ENCODE measurements at places on chromosomes 3 and 15.

- DNase-seq = no peak
Measured at GRCh38 chr3:72082776-72083462, 298.0 kb upstream of the PROK2 start.

DNA sequence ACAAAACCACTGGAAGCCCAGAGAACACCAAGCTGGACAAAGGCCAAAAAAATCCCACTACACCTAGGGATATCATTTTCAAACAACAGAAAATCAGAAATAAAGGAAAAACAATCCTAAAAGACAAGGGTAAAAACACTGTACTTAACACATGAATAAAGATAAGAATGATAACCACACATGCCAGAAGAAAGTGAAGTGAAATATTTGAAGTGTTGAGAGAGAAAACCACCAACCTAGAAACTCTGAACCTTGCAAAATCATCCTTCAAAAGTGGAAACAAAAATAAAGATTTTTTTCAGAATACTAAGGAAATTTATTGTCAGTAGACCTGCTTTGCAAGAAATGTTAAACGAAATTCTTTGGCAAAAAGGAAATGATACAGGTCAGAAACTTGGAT, 45.1 kb downstream of the KPNA1 start:
- no peak for DNase-seq

DNA sequence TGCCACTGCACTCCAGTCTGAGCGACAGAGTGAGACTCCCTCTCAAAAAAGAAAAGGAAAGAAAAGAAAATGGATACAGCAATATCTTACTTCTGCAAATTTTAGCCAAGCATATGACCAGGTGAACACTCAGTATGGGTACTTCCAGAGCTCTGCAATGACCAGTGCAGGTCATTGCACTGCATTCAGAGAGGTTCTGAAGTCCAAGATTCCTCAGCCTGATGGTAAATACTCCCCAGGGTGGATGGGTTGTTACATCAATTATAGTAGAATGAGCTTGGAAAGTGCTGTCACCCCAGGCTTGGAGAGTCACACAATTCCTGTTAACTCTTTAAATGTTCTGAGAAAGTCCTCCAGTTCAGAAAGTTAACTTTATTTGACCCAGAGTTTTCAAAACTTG, 103.7 kb downstream of the RPLP1 start:
- no peak for DNase-seq

DNA sequence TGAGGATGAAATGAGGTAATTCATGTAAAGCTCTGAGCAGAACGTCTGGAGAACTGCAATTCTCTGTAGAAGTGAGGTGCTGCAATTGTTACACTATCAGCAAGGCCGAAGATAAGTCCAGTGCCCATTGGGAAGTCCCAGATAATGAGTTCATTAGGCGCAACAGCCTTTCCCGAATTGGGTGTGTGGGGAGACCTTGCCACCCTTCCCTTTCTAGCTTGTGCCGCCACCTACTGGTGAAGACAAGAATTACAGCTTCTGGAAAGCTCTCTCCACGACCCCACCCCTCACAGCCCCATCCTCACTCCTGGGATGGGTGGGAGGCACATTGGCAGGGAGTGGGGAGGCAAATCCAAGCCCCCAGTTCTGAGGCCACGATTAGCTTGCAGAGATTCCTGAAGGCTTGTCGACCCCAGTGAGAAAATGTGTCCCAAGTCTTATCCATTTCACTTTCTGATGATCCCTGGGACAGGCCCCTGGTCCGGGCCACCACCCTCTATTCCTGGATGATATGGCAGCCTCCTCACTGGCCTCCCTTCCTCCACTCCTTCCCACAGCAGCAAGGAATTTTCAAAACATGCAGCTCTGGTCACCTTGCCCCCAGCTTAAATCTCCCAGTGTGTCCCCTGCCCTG, 36.4 kb downstream of the FAM3D start:
- DNase-seq = peak; percentile 38

DNA sequence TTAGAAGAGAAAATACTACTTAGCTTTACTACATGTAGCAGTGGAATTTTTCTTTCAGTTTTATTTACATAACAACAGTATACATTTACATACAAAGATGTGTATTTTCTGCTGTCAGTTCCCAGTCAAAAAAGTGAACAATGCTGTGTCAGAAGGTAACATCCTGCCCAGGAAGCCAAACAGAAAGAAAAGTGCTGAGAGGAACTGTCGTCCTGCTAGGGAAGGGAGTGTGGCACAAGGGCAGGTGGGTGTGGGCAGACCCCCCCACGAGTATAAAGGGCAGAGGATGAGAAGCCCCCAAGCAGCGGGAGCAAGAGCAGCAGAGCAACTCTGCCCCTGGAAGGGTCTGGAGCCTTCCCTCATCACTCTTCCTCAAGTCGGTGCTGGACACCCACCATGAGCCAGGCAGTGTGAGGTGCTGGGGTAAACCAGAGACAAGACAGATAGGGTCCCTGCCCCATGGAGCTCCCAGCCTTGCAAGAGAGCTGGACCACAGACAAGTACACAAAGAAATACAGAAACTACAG, 39.7 kb downstream of the TBC1D2B start:
- DNase-seq = no peak

All from fibroblast of skin of left quadriceps (primary cell).